IPS DF 6.9 (cell line): ENCODE measurements at places on chromosomes 6 and 20.

GRCh38 chr6:103036846-103037245, 1643.3 kb downstream of the GRIK2 start:
- DNase-seq: no peak

GRCh38 chr20:50286609-50287008, 96.0 kb downstream of the CEBPB start:
- DNase-seq: no peak

DNA sequence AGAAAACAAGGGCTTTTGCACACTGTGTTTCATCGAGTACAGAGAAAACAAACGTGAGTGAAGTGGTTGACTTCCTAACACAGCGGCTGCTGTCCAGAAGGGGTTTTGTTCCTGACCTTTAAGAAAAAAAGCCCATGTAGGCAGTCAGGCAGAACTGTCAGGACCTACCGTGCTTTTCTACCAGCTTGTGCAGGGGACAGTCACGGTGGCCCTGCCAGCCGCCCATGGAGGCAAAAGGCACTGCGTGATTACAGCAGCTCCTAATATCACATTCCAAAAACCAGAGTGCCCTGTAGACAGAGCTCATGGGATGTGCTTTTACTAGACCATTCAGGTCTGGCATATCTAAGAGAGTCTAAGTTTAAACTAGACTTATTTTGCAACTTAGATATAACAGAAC, 12.2 kb downstream of the TNFAIP3 start:
- DNase-seq: no peak

DNA sequence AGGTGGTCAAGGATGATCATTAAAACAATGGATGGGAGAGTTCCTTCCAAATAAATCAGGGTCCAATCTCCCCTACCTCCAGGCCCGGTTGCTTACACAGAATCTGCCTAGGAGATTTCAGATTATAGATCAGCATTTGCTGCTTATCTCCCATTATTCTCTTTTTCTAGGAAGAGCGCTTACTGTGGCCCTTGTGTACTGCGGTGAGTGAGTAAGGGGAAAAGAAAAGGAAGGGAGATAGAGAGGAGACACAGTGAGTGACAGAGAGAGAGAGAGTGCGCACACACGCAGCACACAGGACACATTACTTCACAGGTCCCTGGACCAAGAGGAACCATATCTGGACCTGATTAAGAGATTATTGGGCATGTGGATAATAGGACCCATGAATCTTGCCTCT, 6.2 kb downstream of the LATS1 start:
- no peak for DNase-seq

- no peak for DNase-seq
These were observed 33.2 kb upstream of the NCOA3 start for GRCh38 chr20:47468290-47469050.

GRCh38 chr20:33229843-33230242, 6.0 kb upstream of the BPIFA1 start:
- DNase-seq: no peak

DNA sequence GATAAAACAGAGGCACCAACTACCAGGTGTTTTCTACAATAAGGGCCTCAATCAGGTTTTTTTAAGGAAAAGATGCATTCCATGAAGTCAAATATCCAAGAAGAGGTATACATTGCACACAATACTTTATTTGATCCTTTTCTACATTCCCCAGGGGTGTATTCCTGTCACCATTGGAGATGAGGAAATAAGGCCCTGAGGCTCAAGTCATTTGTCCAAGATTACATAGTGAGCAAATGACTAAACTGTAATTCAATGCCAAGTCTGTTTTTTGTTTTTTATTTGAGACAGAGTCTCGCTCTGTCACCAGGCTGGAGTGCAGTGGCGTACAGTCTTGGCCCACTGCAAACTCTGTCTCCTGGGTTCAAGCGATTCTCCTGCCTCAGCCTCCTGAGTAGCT, 69.2 kb upstream of the CDYL start:
- no peak for DNase-seq

DNA sequence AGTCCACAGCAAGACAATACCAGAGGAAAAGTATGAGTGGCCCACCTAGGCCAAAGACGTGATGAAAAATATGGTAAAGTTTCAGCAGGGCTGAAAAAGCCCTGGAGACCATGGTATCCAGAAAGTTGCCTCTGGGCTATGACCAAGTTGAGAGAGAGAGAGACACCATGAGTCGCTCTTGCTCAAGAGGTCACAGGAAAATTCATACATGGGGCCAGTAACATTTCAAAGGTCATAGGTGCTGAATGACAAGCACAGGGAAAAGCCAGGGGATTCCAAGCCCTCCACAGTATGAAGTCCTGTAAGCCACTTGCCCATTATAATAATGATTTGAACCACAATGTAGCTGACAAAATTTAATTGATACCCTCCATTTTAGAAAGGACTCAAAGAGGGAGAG, 657.7 kb upstream of the CITED2 start:
- no peak for DNase-seq

- DNase-seq: no peak
These were observed 279.7 kb upstream of the FLRT3 start for GRCh38 chr20:14617123-14617522.

GRCh38 chr20:46285740-46286139, 22.6 kb downstream of the CDH22 start:
- no peak for DNase-seq

DNA sequence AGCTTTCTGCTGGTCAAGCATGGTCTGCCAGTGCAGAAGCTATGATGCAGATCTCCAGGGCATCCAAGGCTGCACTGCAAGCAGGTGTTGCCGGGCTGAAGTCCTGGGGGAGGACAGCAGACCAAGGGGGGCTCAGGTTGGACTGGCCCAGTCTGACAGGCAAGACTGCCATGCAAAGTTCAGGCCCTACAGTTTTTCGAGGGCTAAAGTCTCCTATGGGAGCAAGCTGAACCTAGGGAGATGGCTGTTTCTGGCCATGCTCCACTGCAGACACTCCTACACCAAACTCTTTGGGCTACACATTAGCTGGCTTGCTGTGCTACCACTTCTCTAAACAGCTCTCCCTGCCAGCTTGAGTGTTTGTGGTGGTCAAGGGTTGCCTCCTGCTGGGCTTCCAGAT, 130.0 kb upstream of the SYNCRIP start:
- DNase-seq: no peak

DNA sequence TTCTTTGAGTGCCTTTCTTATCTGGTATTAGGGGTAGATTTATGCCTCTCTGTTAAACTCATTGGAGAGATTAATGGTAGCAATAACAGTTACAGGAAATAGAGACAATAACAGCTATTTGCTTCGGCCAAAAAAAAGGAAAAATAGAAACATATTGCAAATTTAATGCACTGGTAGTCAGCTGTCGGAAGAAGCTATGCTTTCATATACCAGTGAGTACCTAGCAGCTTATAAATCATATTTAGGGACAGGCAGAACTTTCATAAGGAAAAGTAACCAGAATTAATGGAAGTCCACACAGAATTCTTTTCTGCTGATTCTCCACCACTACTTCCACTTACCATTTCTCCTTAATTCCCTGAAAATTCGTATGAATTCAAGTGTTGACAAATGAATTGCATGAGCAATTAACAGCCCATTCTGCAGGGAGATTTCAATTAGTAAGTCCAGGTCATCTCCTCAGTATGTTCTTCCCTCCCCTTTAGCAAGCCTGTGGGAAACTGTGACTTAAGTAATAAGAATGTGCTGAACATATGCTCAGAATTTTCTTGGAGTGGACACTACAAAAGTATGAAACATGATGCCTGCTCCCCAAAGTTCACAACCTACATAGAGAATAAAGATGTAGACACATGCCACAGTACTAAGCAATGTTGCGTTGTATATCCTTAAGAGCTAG, 196.7 kb upstream of the KCNQ5 start:
- DNase-seq: no peak

GRCh38 chr6:7343546-7344475, 30.8 kb upstream of the SSR1 start:
- DNase-seq: no peak

GRCh38 chr6:6177754-6178153, 142.7 kb downstream of the F13A1 start:
- DNase-seq: no peak

- no peak for DNase-seq
These were observed 195.8 kb downstream of the SYNDIG1 start for GRCh38 chr20:24665196-24665595.

- peak; percentile 71 for DNase-seq
These were observed 19.0 kb downstream of the EPB41L1 start for GRCh38 chr20:36173451-36173933.

DNA sequence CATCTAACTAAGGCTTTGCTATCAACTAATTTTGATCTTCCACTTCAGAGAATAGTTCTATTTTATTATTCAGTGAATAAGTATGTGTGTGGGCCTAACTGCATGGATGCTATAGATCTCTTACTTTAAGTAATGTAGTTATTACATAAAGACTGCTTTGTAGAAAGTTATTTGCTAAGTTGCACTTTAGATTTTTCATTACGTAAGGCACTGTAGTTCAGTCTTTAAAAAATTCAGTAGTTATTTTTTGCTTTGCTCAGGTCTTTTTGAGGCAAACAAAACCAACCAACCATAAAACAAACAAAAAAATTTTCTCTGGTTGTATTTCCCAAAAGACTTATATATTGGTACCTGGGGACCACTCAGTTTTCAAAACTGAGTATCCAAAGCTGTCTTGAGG, 53.0 kb downstream of the KCNQ5 start:
- DNase-seq: no peak

DNA sequence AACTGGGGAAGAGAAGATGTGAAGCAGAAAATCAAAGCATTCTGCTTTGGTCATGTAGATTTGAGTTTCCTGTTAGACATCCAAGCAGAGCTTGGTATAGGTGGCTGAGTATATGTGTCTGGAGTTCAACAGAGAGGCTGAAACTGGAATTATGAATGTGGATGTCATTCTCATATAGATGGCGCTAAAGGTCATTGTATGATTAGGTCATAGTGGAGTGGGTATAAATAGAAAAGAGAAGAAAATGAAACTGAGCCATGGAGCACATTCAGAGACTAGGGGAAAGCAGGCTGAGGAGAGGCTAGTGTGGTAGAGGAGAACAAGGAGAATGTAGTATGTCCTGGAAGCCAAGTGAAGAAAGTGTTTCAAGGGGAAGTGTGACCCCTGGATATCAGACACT, 295.6 kb upstream of the PLN start:
- DNase-seq: no peak

DNA sequence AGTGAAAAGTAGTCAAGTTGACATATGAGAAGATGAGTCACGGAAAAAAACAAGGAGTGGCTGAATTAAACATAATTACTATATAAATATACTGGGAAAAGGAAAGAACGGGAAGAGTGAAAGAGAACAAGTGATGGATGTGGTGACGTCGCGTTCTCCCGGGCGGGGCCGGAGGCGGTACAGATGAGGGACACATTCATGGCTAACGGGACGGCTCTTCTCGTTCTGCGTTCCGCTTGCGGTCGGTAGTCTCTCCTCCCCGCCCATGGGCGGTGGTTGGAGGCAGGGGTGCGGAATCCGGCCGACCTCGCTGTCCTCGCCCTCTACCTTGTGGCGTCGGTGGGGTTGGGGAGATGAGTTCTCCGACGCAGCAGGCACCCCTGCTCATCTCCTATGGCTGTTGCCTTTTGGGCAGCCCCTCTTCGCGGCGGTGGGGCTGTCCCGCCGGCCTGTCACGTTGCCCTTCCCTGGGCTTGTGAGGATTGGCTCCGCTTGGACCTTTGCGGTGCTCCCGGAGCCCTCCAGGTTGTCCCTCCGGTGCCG, 22.5 kb downstream of the HLA-G start:
- DNase-seq: no peak

DNA sequence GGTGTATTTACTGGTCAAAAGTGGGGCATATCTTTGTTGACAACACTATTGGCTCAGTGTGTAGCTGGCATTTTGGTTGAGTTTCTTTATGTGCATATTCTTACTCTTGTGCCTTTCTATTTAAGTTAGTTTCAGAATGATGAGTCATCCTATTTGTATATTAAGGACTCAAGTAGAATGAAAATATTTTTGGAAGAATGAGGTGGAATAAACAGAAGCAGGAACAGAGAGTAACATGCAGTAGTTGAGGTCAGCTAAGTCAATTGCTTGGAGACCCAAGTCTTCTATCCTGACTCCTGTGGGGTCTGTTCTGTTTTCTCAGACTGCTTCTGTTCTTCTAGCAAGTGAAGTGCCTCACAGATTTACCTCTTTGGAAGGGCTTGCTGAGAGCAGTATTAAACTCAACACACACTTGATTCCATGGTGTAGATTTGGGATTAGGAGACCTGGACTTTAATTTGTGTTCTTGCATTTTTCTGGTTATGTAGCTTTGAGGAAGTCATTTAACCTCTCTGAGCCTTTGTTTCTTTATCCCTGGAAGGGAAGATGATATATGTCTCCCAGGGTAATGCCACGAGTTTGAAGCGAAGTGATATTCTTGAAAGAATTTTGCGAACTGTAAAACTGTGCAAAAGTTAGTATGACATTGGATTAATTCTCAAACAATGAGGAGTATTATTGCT, 324.3 kb downstream of the QKI start:
- DNase-seq: no peak

GRCh38 chr6:108321253-108321747, 26.4 kb downstream of the AFG1L start:
- DNase-seq: no peak

DNA sequence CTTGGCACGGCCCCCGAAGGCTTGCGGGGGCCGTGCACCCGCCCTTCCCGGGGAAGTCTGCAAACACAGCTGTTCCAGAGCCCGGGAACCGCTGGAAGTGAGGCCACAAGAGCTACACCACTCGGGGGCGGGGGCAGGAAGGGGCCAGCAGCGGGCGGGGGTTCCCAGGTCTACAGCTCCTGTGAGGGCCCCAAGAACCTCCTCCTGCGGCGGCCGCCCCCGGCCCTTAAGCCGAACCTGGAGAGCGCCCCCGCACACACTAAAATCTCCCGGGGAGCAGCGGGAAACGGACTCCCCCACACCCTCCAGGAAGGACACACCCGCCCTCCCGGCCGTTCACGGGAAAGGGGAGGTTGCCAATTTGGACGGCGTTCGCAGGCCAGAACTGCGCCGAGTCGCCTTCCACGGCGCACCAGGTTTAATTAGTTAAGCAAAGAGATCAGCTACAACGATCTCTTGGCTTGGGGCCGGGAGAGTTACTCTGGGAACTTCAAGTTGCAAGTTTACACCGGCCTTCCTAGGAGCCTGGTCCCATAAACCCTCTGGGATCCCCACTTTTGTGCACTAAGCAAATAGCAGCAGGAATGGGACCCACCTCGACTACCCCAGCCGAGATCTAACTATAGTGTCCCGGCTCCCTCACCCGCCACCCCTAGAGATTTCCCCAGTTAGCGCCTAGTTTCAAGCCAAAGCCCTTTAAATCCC, 1.7 kb downstream of the JAG1 start:
- no peak for DNase-seq

GRCh38 chr6:53162606-53163005, 14.0 kb upstream of the GCM1 start:
- DNase-seq: no peak

- DNase-seq: no peak
These were observed 52.9 kb downstream of the TTI1 start for GRCh38 chr20:37980383-37980782.

GRCh38 chr6:137334884-137335283, 115.7 kb upstream of the IFNGR1 start:
- DNase-seq: no peak

GRCh38 chr6:97198046-97198565, 84.9 kb downstream of the MMS22L start:
- no peak for DNase-seq

GRCh38 chr6:54320871-54321270, 12.6 kb downstream of the TINAG start:
- no peak for DNase-seq
